Sciatic nerve (tissue), 2 donors: ENCODE measurements at places on chromosomes 7 and 10.

GRCh38 chr10:75294518-75294865, 58.7 kb upstream of the COMTD1 start:
- no peak for DNase-seq

DNA sequence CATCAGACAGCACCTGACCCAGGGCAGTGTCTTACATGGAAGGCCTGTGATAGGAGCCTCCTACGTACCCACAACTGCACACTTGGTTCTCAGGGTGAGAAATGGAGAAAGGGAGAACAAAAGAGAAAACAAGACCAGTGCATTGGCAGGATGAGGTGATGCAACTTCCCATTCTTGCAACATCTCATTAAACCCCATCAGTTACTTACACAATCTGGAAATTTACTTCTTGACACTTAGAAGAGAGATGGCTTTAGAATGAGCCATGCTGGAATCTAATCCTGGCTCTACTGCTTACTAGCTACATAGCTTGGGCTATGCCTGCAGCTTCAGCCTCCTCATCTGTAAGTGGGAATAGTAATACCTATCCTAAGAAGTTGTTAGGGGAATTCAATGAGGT, 391.7 kb downstream of the KCNMA1 start:
- DNase-seq: no peak

- no peak for DNase-seq
These were observed 133.6 kb downstream of the THSD7A start for GRCh38 chr7:11698384-11698871.

DNA sequence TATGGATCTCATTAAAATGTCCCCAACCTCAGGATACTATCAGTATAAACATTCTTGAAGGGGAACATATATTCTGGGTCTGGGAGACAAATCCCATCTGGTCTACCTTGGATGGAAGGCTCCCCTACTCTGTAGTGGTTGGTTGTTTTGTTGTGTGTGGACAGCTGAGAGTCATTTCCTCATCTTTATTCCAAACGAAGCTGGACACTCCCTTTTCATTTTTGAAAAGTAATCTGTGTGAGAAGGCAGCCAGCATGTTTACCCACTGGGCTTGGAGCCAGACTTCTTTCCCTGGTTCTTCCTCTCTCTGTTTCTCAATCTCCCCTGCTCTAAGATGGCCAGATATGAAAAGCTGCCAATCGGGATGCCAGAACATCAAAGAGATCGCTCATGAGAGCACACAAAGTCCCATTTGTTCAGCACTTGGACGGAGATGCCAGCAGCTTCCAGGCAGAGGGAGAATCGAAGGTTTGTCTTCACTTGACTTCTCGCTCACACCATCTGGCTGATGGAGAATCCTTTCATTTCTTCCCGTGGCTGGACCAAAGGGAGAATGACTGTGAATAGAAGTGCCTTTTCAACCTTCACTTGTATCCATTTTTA, 108.1 kb upstream of the AGR3 start:
- DNase-seq: peak; percentile 81

GRCh38 chr7:122485856-122486255, 181.3 kb upstream of the FEZF1 start:
- no peak for DNase-seq

DNA sequence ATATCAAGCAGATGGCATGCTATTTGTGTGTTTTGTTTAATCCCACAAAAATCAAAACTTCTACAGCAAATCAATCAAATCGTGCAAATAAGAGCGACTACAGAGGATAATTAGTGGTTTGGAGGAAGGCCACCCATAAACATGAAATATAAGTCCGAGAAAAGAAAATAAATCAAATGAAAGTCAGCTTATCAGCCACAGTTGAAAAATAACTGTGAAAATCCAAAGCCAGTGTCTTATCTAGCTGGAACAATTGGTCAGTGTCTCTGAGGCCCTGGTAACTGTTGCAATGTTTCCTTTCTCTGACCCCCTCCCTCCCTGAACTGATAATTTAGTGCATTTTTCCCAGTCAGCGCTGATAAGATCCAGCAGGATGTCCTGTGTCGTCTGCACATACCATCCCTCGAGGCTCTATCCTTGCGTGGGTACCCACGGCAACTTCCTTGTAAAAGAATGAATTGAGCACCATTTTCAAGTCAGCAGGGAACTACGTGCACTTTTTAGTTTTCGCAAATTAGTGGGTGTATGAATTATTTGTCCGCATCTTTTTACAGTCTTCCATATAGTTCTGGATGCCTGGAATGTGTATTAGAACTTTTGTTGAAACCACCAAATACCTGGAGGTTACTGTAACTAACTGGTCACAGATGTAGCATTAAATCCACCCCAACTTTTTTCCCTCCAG, 10.8 kb upstream of the JCAD start:
- no peak for DNase-seq

DNA sequence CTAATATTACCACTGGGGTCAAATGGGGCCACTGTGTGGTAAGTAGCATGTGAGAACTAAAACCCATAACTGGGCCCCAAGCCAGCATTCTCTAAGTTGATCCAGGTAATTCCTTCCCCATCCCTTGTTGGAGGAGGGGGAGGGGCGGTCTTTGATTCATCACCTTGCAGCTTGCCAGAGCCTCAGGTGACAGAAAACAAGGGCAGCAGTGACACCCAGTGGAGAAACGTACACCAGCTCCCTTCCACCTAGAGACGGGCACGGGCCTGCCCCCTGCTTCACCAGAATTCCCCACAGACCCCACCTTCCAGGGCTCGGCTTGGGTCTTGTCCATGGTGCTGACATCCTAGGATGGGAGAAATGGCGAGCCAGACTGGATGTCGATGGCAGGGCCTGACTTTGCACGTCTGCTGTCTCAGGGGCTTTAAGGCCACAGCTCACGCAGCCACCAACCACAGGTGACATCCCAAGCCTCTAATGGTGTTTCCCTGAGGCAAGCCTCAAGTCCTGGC, 102.0 kb downstream of the STRA8 start:
- no peak for DNase-seq
